ENCODE measurements at places on chromosomes 3 and 15. TPM values are rescaled to one million over a fixed set of nuclear protein-coding genes. Genes with fewer than 3 reads are reported as not detected.

The SEMA3B gene
- 59.0 TPM for polyA plus RNA-seq

The ARRDC4 gene
- 67.4 TPM for polyA plus RNA-seq

The ATG7 gene
- 26.2 TPM for polyA plus RNA-seq

The TTLL13 gene
- 0.04 TPM for polyA plus RNA-seq

The PIGBOS1 gene
- polyA plus RNA-seq, result 16.0 TPM
